ENCODE measurements at places on chromosomes 5 and 9.

DNA sequence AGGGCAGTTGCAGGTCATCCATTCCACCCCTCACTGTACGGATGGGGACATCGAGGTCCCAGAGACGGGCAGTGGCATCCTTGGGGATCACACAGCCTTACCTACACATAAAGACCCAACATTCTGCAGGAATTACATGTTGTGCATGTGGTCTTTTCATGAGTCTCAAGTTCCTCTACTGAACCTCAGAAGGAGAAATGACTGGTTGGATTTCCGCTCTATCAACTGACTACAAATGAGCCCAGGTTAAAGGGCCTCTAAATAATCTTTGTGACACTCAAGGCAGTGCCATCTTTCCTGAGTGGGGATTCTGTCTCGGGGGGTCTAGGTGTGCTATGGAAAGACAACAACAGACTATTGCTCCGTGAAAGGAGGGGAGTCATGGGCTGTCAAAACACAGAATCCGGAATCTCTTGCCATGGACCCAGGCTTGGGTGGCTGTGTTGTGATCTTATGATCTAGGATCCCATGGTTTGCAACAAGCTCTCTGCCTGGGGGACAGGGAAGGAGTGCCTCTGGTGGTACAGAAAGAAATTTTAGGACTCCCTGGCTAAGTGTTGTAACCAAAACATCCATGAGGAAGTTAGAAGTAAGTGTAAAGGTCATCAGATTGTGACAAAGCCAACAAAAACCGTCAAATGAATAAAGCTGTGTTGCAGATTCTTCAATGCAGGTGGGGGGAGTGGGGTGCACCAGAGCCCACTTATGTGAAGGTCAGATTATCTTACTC lies 1.9 kb upstream of the SLC31A2 start:
- no peak for DNase-seq

DNA sequence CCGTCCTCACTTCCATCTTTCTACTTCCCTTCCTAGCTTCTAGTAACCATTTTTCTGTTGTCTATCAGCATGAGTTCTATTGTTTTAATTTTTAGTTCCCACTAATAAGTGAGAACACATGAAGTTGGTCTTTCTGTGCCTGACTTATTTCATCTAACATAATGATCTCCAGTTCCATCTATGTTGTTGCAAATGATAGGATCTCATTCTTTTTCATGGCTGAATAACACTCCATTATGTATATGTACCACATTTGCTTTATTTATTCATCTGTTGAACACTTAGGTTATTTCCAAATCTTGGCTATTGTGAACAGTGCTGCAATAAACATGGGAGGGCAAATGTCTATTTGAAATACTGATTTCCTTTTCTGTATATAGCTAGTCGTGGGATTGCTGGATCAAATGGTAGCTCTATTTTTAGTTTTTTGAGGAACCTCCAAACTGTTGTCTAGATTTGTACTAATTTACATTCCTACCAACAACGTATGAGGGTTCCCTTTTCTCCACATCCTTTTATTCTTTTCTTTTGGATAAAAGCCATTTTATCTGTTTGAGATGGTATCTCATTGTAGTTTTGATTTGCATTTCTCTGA lies 50.3 kb downstream of the NSD1 start:
- no peak for DNase-seq

DNA sequence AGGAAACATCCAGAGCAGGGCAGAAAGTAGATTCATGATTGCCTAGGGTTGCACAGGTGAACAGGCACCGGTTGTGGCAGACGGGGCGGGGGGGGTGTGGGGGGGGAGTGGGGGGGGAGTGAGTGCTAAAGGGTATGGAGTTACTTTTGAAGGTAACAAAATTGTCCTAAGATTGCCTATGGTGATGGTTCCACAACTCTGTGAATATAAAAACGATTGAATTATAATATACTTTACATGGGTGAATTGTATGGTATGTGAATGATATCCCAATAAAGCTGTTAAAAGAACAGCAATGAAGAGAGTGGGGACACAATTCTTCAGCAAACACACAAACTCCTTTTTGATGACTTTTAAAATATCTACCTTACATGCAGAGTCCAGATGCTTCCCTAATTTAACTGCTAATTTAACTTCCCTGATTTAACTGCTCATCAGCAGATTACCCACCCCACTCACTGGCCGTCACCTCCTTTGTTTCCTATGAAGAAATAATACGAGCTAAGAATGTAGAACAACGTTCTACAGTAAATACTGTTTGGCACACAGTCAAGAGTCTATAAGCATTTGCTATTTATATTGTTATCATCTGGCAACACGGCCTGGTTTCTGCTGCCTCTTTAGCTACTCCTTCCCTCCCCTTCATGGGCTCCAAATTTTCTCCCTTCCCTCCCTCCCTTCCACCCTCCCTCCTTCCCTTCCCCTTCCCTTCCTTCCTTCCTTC lies 83.5 kb downstream of the PTCH1 start:
- no peak for DNase-seq

GRCh38 chr5:78527054-78527859 lies 121.3 kb downstream of the LHFPL2 start:
- DNase-seq: no peak

DNA sequence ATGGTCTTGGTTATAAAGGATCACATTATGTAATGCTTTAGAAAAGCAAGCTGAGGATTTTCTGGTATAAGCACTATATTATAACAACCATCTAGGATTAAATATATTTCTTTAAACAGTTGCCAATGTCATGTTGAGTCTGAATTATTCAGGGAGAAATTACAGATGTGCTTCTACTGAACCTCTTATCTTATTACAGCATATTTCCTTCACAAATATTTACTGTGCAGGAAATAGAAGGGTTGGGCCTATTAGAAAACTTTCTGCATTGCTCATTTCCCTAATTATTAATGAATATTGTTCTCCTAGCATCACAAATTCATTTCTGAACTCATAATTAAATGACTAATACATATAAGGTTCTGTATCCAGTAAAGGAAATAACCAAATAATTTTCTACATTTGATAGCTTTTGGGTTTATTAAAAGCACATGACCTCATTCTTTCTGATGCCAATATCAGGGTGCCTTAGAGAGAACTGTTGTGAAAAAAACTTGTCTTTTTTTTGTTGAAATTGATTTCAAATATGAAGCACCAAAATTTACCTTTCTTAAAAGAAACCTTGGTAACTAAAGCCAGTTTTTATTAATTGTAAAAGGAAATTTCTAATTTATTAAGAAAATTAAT lies 476.8 kb upstream of the PTGER4 start:
- DNase-seq: no peak

DNA sequence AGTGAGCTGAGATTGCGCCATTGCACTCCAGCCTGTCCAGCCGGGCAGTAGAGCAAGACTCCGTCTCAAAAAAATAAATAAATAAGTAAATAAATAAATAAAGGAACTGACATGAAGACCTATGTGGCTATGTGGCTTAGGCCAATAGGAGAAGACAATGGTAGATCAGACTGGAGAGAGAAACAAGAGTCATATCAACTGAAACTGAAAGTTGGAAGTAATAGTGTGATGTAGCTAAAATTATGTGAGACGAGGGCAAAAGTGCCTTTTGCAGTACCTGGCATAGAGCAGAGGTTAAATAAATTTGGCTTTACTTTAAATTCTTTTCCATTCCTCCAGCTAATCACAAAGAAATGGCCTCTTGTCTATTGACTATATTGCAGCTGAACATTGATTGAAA lies 7.3 kb downstream of the FBP2 start:
- DNase-seq: no peak

DNA sequence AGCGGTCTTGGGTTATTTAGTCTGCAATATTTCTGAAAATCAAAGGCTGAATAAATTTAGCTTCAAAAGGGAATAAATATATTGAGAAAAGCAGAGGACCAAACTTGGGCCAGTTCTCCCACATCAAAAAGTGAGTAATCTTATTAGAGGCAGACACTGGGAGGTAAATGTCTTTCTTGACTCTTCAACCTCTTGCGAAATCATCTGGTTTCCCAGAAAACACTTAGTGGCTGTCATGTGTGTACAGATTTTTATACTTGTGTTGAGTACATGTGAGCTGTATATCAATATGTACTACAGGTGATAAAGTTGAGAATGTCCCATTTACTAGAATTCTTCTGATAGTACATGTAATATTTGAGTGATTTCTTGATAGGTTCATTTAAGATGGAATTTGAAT lies 454.9 kb downstream of the PRR16 start:
- DNase-seq: no peak

DNA sequence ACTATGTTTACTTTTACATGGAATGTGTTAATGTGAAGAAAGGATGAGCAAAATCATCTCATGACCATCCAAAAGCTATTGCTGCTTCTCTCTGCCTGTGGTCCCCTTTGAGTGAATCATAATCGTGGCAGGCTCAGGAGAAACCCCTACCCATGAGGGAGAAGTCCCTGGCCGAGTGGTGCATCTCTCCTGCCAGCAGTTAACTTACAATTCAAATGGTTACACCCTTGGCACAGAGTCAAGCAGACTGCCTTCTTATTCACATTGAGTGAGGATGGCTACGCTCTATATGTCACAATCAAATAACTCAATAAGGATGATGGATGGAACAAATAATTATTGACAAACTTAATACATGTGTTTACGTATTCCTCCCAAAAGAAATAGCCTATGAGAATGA lies 179.1 kb downstream of the FGF1 start:
- DNase-seq: no peak

DNA sequence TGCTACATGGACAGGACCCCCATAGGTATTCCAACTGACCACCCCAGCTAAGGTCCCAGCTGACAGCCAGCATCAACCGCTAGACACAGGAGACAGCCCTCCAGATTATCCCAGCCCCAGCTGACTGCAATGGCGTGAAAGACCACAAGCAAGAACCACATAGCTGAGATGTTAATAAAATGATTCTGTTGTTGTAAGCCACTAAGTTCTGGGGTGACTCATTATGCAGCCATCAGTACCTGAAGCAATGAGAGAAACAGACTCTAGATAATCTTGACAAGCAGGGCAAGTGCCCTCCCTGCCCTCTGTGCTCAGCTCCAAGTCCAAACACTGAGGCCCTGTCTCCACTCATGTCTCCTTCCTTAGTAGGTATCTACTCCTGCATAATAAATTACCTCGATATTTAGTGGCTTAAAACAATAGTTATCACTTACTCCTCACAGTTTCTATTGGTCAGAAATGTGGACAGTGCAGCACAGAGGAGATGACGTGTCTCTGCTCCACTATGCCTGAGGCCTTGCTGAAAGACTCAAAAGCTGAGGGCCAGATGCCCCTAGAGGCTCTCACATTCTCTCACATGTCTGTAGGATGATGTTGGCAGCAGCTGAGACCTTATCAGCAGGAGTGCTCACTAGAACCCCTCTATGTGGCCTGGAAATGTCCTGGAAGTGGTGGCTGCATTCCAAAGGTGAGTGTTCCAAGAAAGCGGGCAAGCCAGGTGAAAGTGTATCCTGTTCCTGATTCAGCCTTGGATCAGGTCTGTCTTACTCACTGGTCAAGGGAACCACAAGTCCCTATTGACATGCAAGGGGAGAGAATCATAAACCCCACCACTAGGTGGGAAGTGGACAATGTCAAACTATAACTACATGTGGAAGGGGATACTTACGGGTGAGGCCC lies 2.5 kb downstream of the MGAT1 start:
- no peak for DNase-seq

GRCh38 chr9:98516897-98517503 lies 191.7 kb downstream of the GABBR2 start:
- no peak for DNase-seq

DNA sequence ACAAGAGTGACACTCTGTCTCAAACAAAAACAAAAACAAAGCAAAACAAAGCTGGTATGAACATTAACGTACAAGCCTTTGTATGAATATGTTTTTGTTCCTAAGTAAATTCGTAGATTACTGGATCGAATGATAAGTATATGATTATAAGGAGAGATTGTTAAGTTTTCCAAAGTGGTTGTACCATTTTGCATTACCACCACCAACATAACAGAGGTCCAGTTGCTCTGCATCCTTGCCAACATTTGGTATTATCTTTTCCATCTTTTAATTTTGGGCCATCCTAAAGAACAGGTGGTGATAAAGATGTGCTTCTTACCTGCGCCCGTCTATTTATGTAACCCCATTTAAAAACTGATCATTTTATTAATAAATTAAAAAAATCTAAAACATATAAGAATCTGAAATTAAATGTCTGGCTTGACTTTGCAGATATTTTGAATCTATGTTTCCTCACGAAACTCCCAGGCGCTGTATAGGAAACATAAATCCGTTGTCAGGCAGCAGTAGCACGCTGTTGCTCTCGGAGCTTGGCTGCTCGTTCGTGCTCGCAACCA lies 593 bp upstream of the NAA35 start:
- no peak for DNase-seq

- DNase-seq: no peak
These were observed 30.9 kb upstream of the SLC46A2 start for GRCh38 chr9:112921549-112921948.

DNA sequence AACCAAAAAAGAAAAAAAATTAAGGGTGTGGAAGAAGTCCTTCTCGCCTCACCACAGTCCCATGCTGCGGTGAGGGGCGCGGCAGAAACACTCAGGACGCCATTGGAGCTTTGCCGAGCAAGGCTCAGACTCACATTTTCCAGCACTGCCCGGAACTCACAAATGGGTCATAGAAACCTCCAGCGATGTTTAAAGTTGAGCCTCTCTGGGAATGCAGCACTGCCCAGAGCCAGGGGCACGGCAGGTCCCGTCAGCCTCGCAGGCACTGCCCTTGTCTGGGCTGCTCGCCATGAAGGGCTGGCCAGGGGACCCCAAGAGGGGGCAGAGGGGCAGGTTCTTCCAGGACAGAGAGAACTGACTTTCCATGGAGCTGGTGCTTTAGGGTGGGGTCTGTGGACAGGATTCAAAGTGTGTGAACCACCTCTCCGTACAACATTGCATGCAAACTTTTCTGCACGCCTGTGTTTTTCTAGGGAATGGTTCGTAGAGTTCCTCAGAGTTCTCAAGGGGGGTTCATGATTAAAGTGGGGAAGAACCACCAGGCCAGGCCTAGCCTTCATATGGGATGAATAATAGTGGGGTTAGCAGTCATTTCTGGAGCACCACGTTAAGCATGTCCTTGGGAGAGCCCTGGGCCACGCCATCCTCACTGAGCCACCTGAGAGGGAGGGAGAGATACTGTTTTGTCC lies 38.4 kb downstream of the PRRX2 start:
- DNase-seq: no peak

DNA sequence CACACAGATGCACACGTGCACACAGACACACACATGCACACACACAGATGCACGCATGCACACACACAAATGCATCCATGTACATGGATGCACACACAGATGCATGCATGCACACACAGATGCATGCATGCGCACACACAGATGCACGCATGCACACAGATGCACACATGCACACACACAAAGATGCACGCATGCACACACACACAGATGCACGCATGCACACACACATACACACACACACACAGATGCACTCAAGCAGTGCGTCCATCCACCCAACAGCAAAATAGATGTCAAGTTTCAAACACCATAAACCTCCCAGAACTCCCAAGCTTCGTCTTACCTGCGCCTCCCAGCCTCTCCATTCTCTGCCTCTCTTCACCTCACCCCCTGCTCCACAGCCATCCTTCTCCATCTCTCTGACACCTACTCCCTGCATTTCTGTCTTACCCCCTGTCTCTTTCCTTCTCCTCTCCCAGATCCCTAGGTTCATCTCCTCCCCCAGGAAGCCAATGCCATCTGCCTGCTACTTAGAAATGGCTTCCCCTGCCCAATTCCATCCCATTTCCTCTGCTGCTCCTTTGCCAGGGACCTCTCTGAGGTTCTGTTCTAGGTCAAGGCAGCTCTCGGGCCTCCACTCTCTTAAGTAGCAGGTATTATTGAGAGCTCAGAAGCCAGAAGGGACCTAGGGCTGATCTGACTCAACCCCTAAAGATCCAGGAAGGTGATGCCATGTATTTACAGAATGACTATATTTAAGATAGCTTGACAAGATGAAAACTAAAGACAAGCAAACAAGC lies 297.2 kb downstream of the MED10 start:
- DNase-seq: no peak

- DNase-seq: no peak
These were observed 125.4 kb downstream of the MED27 start for GRCh38 chr9:131954299-131954698.
